ENCODE measurements at places on chromosomes 5 and 9.

GRCh38 chr9:89523948-89524347 lies 26.0 kb upstream of the SEMA4D start:
- DNase-seq: no peak

DNA sequence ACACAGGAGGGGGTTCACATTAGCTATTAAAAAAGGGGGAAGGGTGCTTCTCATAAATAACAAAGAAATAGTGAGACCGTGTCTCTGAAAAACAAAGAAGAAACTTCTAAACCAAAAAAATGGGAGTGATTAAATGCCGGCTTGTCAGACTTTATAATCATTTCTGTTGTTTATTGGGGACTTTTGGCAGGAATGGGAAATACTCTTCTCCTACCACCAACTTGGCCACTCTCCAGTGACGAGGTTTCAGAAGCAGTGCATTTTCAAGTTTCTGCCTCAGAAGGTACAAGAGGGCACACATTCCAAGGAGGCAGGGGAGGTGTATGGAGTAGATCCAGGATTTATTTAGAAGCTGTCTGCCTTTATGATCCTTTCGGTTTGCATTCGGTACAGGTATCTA lies 46.2 kb downstream of the LIX1 start:
- no peak for DNase-seq

DNA sequence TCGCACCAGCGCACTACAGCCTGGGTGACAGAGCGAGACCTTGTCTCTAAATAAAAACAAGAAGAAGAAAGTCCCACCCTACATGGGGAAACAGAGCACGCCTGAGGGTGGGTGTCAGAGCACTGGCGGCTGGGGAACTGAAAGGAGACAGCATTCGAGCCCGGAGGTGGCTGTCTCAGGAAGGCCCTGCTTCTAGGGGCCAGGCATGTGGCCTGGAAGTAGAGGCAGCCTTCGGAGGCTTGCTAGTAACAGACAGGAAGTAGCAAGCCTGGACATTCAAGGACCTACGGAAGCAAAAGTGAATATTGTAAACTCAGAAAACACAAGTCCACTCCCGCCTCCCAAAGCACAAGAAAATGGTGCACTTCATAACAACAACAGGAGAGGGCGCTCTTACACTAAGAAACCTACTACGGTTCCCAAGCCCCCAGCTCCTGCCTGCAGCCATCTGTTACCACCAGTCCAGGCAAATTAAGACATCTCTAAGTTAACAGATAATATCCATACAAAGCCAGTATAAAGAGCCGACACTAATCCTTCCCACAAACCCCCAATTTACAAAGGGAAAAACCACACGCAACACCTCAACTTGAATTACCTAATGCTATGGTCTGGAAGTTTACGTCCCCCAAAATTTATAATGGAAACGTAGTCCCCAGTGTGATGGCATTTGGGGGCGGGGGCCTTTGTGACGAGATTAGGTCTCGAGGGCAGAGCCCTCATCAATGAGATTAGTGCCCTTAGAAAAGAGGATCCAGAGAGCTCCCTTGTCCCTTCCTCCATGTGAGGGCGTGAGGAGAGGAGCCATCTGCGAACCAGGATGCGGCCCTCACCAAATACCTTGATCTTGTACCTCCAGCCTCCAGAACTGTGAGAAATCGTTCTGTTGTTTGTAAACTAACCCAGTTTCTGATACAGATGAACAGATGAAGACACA lies 7.7 kb downstream of the RASGEF1C start:
- DNase-seq: no peak

- DNase-seq: no peak
These were observed 64.2 kb upstream of the ITGA2 start for GRCh38 chr5:52925001-52925400.

GRCh38 chr5:53017383-53017782 lies 28.2 kb downstream of the ITGA2 start:
- DNase-seq: no peak
